ENCODE measurements at places on chromosomes 16 and 17.

GRCh38 chr17:31095236-31096105 is 694 bp downstream of the NF1 start:
- peak; percentile 22 for DNase-seq

DNA sequence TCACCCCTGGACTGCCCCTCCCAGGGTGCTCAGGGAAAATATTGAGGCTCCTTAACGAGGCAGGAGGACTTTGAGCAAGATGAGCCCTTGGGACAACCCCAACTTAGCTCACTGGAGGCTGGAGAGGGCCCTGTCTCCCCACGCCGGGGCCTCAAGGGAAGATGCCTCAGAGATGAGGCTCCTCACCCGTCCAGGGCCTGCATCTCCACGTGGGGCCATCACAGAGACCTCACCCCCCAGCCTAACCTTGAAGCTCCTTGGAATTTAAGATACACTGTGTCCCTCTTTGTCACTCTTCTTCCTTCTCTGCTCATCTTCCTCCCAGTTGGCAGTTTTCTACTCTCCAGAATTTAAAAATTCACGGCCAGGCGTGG is 11.2 kb downstream of the COX4I1 start:
- no peak for DNase-seq

GRCh38 chr17:9937901-9938300 is 32.8 kb upstream of the RCVRN start:
- no peak for DNase-seq

- DNase-seq: no peak
These were observed 32.1 kb downstream of the CTU2 start for GRCh38 chr16:88738151-88739084.

GRCh38 chr16:11986521-11987057 is 10.1 kb downstream of the SNX29 start:
- DNase-seq: no peak
